Right ventricle myocardium inferior (tissue), 1 donor: ENCODE measurements at places on chromosomes 2 and 18.

DNA sequence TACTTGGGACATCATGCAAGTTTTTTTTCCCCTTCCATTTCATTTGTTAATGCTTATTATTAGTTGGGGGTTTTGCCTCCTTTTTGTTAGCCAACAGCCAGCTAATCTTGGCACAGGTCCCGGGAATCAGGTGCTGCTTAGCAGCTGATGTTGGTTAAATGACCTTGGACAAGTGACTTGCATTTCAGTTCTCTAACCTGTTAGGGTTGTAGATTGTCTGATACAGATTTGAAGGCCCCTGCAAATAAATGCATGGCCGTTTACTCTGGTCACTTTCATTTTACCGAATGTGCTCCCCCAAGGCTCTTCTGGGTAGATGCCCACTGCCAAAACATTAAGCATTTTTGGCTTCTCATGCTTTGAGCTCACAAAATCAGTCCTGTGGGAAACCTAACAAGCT is 120.9 kb downstream of the SPTBN1 start:
- no peak for DNase-seq

DNA sequence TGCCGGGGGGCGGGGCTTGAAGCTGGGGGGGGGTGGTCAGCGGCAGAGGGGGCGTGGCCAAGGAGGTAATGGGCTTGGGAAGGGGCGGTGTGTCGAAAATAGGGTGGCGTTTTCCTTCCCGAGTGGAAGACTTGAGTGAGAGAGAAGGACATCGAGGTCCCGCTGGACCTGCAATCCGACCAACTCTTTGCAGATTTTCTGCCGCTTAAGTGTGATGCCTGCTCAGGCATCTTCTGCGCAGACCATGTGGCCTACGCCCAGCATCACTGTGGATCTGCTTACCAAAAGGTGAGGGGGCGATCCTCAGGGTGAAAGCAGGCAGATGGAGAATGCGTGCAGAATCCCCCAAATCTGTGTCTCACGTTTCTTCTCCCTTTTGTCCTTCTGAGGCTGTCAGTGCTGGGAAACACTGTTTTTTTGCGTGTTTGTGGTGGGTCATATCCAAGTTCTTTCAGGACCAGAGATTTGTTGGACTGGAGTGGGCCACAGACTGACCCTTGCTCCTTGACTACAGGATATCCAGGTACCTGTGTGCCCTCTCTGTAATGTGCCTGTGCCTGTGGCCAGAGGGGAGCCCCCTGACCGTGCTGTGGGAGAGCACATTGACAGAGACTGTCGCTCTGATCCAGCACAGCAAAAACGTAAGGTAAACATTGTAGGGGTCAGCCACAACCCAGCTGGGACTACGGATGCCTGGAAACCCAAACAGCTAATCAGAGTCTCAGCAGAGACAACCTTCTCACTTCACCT is 727 bp downstream of the ZFAND2B start:
- no peak for DNase-seq

- no peak for DNase-seq
Measured at GRCh38 chr18:44803019-44803650, 122.4 kb downstream of the SETBP1 start.

DNA sequence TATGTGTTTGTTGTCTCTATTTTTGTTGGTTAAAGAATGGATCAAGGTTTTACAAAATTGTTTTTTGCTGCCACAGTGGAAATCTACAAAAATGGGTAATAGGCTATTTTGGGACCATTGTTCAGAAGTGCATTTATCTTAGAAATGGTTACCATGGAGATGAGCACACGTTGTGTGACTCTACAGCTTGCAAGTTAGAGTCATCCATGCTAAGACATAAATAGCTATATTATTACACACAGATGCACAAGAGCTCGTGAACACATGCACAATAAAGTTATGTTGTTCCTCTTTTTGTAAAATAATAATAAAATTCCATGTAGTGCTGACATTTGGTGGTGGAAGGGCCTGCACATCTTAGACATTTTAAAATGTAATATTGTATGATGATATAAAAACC is 15.5 kb upstream of the DUSP19 start:
- no peak for DNase-seq

GRCh38 chr2:219442256-219443015 is 7.8 kb downstream of the SPEG start:
- no peak for DNase-seq

- DNase-seq, result no peak
Measured at GRCh38 chr2:86435531-86435930, 5.6 kb upstream of the KDM3A start.

GRCh38 chr18:29154758-29155725 is 978.1 kb upstream of the CDH2 start:
- no peak for DNase-seq

DNA sequence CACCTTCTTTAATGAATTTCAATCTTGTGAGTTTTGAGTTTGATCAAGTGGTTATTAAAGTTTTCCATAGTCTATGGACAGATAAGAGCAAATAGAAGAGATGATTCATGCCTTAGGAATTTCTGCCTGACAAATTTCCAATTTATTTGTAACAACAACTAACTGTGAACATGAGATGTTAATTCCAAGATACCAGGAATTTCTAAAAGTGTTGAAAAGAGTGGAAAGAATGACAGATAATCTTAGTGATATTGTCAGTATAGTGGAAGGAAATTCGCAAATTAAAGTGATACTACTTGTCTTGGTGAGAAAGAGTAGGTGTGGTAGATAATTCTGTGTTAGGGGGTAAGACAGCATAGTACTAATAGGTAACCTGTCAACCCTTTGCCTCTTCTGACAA is 82.4 kb downstream of the AGPS start:
- no peak for DNase-seq

DNA sequence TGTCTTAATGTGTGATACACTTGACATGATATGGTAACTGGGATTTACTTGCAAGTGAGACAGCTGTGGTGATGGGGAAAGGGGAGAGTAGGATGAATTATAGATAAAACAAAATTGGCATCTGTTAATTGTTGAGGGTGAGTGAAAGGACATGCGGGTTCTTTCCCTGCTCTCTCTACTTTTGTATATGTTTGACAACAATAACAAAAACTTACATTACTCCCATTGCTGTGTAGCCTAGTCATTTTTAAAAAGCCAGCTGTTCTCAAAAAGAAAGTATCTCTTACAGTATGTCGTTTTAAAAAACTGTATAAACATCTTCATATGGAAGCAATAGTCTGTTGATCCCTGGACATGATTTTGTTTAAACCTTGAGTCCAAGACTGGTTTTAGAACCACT is 117.6 kb downstream of the MYO1B start:
- DNase-seq, result no peak

GRCh38 chr2:74093426-74093825 is 54.3 kb downstream of the BOLA3 start:
- no peak for DNase-seq

DNA sequence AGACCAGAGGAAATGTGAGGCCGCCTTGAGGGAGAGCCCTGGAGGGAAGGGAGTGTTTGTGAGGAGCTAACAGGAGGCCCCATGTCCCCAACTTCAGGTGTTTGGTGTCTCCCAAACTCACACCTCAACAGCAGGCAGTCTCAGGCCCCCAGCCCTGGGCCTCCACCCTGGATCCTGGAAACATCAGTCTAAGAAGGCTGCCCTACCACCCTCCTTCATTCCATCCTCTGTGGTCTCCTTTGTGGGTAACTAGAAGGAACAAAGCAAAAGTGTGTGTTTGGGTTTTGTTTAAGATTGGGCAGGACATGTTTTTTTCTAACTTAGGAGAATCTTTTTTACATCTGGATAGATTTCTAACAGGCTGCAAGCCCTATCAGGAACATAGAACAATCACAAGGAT is 404.3 kb downstream of the BCL11A start:
- no peak for DNase-seq

- DNase-seq, result no peak
Measured at GRCh38 chr2:120399889-120400240, 53.9 kb downstream of the INHBB start.

DNA sequence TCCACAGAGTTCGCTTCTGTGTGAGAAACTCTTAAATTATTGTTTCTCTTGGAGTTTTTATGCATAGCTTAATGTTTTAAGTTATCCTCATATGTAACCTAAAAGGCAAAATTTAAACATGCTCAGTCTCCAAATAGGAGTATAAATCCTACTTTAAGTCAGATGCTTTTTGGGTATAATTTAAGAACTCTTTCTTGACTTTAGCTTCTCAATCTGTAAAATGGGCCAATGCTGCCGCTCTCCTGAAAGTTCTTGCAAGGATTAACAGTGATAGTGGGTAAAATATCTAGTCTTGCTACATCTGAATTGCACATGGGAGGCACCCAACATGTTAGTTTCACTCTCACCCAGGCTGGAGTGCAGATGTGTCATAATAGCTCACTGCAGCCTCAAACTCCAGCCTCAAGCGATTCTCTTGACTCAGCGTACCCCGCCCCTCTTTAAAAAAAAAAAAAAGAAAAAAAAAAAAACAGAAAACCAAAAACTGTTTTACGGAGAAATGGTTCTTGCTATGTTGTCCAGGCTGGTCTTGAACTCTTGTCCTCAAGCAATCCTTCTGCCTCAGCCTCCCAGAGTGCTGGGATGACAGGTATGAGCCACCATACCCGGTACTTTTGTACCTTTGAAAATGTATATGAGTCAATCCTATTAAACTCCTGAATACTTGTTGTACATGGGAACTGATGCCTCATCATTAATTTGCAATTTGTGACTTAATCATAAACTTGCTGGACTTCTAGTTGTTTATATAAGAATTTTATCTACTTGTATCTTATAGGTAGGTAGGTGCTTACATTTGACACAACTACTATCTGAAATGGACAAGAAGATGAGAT is 1.8 kb downstream of the FBXO48 start:
- DNase-seq, result no peak
